ENCODE measurements at places on chromosomes 7 and 10. TPM values are rescaled to one million over a fixed set of nuclear protein-coding genes. Genes with fewer than 3 reads are reported as not detected.

TLX1 gene
- not detected for total RNA-seq

CDC14C gene
- not detected for total RNA-seq

MUC12 gene
- 12.5 TPM for total RNA-seq

ADAM12 gene
- 3.7 TPM for total RNA-seq

PRKG1 gene
- not detected for total RNA-seq

SRPK2 gene
- 35.4 TPM for total RNA-seq

STN1 gene
- total RNA-seq: 21.0 TPM

ADARB2 gene
- not detected for total RNA-seq

RAMP3 gene
- not detected for total RNA-seq

NUDT1 gene
- 102 TPM for total RNA-seq

LSM5 gene
- 106 TPM for total RNA-seq

XRCC2 gene
- 3.5 TPM for total RNA-seq

CTAGE8 gene
- not detected for total RNA-seq

CYP3A7 gene
- 0.06 TPM for total RNA-seq

LGI1 gene
- total RNA-seq: not detected

ZNF467 gene
- total RNA-seq: 1.1 TPM

RNLS gene
- total RNA-seq: 9.7 TPM

TECTB gene
- total RNA-seq: not detected

EBLN1 gene
- not detected for total RNA-seq

LLCFC1 gene
- total RNA-seq: not detected
